ENCODE measurements at places on chromosomes 1 and 21. TPM values are rescaled to one million over a fixed set of nuclear protein-coding genes. Genes with fewer than 3 reads are reported as not detected.

GRCh38 chr1:47482786-47483185, 44.9 kb downstream of the FOXD2 start:
- H3K27ac ChIP-seq = no peak overlapping the region
- H3K4me3 ChIP-seq = no peak overlapping the region
- H3K27me3 ChIP-seq = no peaks in the 10 kb centered on the region
- H3K4me1 ChIP-seq = no peaks in the 10 kb centered on the region
- no peaks in the 10 kb centered on the region for H3K36me3 ChIP-seq

GRCh38 chr1:114137497-114137896, 16.2 kb downstream of the SYT6 start:
- no peak overlapping the region for H3K27ac ChIP-seq
- H3K27me3 ChIP-seq = no peaks in the 10 kb centered on the region
- DNase-seq = no peak
- peaks cover 2% of the 10 kb centered on the region for H3K4me1 ChIP-seq
- no peak overlapping the region for H3K4me3 ChIP-seq

The ADCY10 gene
- not detected for total RNA-seq

GRCh38 chr1:210332719-210333398, 4.2 kb downstream of the HHAT start:
- no peaks in the 10 kb centered on the region for H3K4me1 ChIP-seq
- no peak for DNase-seq
- H3K27ac ChIP-seq = no peak overlapping the region
- H3K27me3 ChIP-seq = peaks cover 55% of the 10 kb centered on the region
- no peak overlapping the region for H3K4me3 ChIP-seq

DNA sequence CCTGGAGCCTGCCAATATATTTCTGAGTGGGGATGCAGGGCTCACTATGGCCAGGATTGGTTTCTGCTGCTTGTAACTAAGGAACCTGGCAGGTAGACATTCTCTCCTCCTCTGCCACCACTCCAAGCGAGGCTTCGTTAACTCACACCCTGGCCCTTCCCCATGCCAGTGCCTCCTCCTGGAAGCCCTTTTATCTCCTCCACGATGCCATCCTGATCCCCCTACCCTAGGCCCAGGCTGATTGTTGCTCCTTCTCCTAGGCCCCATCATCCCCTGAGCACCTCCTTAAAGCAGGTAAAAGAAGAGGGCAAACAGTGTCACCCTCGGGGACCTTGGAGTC, 118.5 kb downstream of the DMRTB1 start:
- H3K27me3 ChIP-seq = no peaks in the 10 kb centered on the region
- no peaks in the 10 kb centered on the region for H3K36me3 ChIP-seq
- no peak overlapping the region for H3K27ac ChIP-seq

DNA sequence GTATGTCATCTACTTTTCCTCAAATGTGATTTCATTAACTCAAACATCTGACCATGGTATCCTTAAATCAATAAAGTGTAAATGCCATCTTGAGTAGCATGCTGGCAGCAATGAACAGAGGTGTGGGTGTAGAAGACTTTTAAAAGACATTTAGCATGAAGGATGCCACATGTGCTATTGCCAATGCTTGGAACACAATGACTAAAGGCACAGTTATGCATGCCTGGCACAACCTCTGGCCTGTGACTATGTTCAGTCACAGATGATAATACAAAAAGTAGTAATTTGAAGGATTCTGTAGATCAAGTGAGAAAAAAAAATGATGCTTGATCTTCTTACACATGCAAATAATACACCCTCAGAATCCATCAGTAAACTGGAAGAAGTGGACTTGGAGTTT, 938.9 kb upstream of the ADGRL4 start:
- no peak overlapping the region for H3K27ac ChIP-seq
- H3K27me3 ChIP-seq = no peaks in the 10 kb centered on the region
- peaks cover 2% of the 10 kb centered on the region for H3K36me3 ChIP-seq
- DNase-seq = no peak

The MPL gene
- not detected for total RNA-seq

The TMEM200B gene
- 12.6 TPM for total RNA-seq

- H3K27me3 ChIP-seq = no peaks in the 10 kb centered on the region
- DNase-seq = no peak
- peaks cover 31% of the 10 kb centered on the region for H3K36me3 ChIP-seq
These were observed 79.0 kb downstream of the EIF4G3 start for GRCh38 chr1:21097729-21098128.

DNA sequence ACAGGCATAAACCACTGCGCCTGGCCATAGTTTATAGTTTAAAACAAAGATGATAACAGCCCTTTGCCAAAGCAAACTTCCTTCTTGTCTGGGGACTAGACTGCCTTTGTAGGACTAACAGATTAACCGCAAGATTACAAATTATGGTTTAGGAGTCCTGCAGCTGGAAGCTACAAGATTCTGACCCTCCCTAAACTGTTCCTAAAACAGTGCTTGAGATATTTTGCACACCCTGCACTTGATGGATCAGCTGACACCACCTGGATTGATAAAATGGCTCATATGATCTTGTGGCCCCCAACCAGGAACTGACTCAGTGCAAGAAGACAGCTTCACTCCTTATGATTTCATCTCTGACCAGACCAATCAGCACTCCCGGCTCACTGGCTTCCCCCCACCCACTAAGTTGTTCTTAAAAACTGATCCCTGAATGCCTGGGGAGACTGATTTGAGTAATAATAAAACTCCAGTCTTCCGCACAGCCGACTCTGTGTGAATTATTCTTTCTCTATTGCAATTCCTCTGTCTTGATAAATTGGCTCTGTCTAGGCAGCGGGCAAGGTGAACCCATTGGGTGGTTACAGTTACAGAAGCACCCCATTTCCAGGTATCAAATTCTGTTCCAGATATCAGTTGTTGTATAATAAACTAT, 13.8 kb upstream of the RNF11 start:
- no peaks in the 10 kb centered on the region for H3K27me3 ChIP-seq
- H3K4me1 ChIP-seq = no peaks in the 10 kb centered on the region
- no peak overlapping the region for H3K4me3 ChIP-seq
- H3K27ac ChIP-seq = no peak overlapping the region
- no peak for DNase-seq

DNA sequence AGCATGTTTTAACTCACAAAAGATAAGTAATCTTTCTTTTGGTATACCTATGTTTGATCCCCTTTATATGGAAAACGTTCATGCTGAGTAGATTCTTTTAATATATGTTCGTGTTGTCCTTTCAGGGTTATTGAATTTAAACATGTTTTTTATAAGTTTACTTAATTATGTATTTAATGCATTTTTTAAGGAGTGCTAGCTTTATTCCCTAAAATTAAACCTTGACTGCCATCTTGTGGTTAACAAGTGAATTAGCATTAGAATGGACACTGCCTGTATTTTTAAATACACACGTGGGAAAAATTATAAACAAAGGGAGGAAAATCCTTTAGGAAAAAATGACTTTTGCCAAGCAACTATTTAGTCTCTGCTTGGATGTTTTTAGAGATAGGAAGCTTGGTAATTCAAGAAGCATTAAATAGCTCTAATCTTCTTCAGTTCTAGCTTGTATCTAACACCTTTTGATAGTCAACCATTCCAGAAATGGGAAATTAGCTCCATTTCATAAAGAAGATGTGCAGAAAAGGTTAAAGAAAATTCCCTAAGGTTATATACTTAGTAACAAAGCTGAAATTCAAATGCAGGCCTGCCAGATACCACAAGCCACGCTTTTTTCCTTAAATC, 43.0 kb downstream of the UBE2U start:
- H3K27ac ChIP-seq = no peak overlapping the region
- no peak overlapping the region for H3K4me3 ChIP-seq
- no peaks in the 10 kb centered on the region for H3K27me3 ChIP-seq
- no peaks in the 10 kb centered on the region for H3K36me3 ChIP-seq
- H3K4me1 ChIP-seq = peaks cover 13% of the 10 kb centered on the region

DNA sequence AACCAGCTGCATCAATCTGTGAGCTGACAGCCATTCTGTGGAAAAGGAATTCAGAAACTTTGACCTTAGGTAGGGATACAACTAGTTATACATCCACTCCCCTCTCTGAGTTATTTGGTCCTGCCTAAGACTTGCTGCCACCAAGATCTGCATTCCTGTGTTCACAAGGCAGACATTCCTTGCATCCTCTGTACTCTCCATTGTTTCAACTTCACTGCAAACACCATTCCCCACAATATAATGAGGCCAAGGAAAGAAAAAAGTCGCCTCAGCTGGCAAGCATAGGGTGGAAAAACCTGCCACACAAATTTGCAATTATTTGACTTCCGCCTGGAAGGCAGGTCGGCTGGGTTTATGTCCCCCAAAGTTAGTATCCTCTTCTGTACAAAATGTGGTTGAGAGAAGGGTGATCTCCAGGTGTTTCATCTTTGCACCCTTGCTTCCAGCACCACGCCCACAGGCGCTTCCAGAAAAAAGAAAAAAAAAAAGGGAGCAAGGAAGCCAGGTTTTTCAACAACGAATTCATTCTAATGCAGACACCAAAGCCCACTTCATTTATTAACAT, 676 bp upstream of the CTTNBP2NL start:
- H3K36me3 ChIP-seq = no peaks in the 10 kb centered on the region
- H3K4me1 ChIP-seq = no peaks in the 10 kb centered on the region
- H3K27ac ChIP-seq = peak overlapping the region; percentile 33
- H3K27me3 ChIP-seq = no peaks in the 10 kb centered on the region

The NBPF8 gene
- total RNA-seq = 0.96 TPM

GRCh38 chr1:62241371-62242131, 46.9 kb downstream of the L1TD1 start:
- H3K4me3 ChIP-seq = no peak overlapping the region
- no peak for DNase-seq
- H3K36me3 ChIP-seq = peaks cover 5% of the 10 kb centered on the region
- no peaks in the 10 kb centered on the region for H3K4me1 ChIP-seq
- H3K27me3 ChIP-seq = no peaks in the 10 kb centered on the region

DNA sequence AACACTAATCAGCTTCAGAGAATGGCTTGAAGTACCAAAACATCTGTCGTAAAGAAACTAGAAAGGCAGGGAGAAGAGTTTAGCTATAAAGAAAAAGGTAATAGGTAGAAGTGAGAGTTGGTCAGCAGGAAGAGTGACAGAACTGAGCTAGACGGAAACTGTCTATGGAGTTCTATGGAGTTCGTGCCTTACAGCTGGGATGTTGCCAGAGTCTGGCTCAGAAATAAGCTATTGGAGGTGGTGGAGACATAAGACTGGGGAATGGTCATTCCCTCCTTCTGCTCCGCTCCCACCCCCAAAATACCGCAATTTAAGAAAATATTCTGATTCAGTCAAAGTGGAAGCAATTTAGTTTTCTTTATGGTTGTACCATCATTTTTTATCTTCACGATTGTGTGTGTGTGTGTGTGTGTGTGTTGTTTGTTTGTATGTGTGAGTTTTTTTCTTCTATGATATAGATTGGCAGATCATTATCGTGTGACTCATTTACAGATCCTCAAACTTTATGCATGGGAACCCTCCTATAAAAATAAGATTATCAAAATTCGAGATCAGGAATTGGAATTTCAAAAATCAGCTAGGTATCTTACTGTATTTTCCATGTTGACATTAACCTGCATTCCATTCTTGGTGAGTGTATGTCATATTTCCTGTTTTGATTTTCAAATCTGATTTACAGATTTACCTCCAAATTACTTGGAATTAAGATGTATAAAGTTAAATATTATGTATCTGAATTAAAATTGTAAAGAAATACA, 79.0 kb downstream of the HSPA13 start:
- no peak overlapping the region for H3K27ac ChIP-seq
- H3K4me1 ChIP-seq = no peaks in the 10 kb centered on the region
- no peaks in the 10 kb centered on the region for H3K27me3 ChIP-seq
- no peaks in the 10 kb centered on the region for H3K36me3 ChIP-seq
- DNase-seq = no peak
- no peak overlapping the region for H3K4me3 ChIP-seq

The SMIM12 gene
- 40.9 TPM for total RNA-seq

The ATAD3C gene
- 7.5 TPM for total RNA-seq

The STYXL2 gene
- 0.09 TPM for total RNA-seq

DNA sequence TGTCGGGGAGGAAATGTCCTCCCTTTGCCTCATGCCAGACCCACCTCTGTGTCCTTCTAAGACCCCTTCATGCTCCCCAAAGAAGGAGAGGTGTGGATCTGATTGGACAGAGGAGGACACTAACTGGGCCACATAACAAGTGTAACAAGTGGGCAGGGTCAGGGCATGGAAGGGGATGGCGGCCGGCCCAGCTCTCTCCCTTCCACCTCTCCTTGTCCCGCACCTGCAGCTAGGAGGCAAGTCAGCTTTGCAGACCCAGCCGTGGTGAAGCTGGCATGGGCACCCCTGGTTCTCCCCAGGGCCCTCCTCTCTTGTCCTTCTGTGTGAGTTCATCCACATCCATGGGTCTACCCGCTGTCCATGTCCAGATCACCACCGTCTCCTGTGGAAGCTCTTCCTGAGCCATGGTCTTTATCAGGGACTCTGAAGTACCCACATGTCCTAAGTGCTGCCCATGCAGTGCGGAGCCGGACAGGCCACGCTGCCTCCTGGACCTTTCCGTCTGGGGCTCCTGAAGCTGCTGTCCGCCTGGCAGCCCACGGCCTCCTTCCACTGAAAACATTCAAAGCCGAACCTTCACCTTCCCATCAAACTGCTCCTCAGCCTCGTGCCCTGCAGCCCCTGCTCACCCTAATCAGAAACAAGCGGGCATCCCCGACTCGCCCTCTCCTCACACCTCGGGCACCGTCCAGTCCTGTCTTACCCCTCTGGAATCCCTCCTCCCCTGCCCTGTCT, 460.5 kb downstream of the PTPRU start:
- no peak overlapping the region for H3K4me3 ChIP-seq
- no peak overlapping the region for H3K27ac ChIP-seq
- no peaks in the 10 kb centered on the region for H3K27me3 ChIP-seq
- no peak for DNase-seq
- no peaks in the 10 kb centered on the region for H3K4me1 ChIP-seq

- peaks cover 25% of the 10 kb centered on the region for H3K36me3 ChIP-seq
- peaks cover 3% of the 10 kb centered on the region for H3K4me1 ChIP-seq
- no peak overlapping the region for H3K4me3 ChIP-seq
- H3K27me3 ChIP-seq = no peaks in the 10 kb centered on the region
- H3K27ac ChIP-seq = no peak overlapping the region
These were observed 14.7 kb downstream of the RNF2 start for GRCh38 chr1:185059950-185060571.

GRCh38 chr1:106926803-106927582, 129.5 kb upstream of the PRMT6 start:
- H3K36me3 ChIP-seq = no peaks in the 10 kb centered on the region
- H3K27me3 ChIP-seq = no peaks in the 10 kb centered on the region
- DNase-seq = no peak
- no peaks in the 10 kb centered on the region for H3K4me1 ChIP-seq
- no peak overlapping the region for H3K4me3 ChIP-seq

GRCh38 chr1:186082235-186082937, 292.7 kb downstream of the TPR start:
- H3K27me3 ChIP-seq = no peaks in the 10 kb centered on the region
- no peaks in the 10 kb centered on the region for H3K4me1 ChIP-seq
- H3K36me3 ChIP-seq = no peaks in the 10 kb centered on the region
- H3K4me3 ChIP-seq = no peak overlapping the region

- H3K36me3 ChIP-seq = peaks cover 2% of the 10 kb centered on the region
- no peaks in the 10 kb centered on the region for H3K27me3 ChIP-seq
- DNase-seq = no peak
- no peaks in the 10 kb centered on the region for H3K4me1 ChIP-seq
- H3K27ac ChIP-seq = no peak overlapping the region
These were observed 102.0 kb downstream of the IER5 start for GRCh38 chr1:181190364-181191035.

- peaks cover 63% of the 10 kb centered on the region for H3K36me3 ChIP-seq
- no peak overlapping the region for H3K4me3 ChIP-seq
- no peak overlapping the region for H3K27ac ChIP-seq
- no peaks in the 10 kb centered on the region for H3K4me1 ChIP-seq
- no peak for DNase-seq
These were observed 85.5 kb downstream of the PIK3CD start for GRCh38 chr1:9737057-9737456.

GRCh38 chr1:203026666-203027663, 674 bp downstream of the PPFIA4 start:
- H3K36me3 ChIP-seq = peaks cover 20% of the 10 kb centered on the region
- peaks cover 12% of the 10 kb centered on the region for H3K27me3 ChIP-seq
- H3K4me3 ChIP-seq = peak overlapping the region; percentile 71

The KRTAP13-2 gene
- total RNA-seq = not detected

- H3K4me1 ChIP-seq = no peaks in the 10 kb centered on the region
These were observed at the start of gene IFI44L for GRCh38 chr1:78619803-78620579. IFI44L (plus strand) TSS chr1:78620448; CDS start chr1:78627916, 7,468 bp downstream.
